ENCODE measurements at places on chromosomes 16 and 17.

- no peak for DNase-seq
Observed at GRCh38 chr17:70298929-70299531, 129.7 kb downstream of the KCNJ2 start.

- DNase-seq = no peak
Observed at GRCh38 chr16:25395528-25395927, 137.9 kb upstream of the ZKSCAN2 start.

DNA sequence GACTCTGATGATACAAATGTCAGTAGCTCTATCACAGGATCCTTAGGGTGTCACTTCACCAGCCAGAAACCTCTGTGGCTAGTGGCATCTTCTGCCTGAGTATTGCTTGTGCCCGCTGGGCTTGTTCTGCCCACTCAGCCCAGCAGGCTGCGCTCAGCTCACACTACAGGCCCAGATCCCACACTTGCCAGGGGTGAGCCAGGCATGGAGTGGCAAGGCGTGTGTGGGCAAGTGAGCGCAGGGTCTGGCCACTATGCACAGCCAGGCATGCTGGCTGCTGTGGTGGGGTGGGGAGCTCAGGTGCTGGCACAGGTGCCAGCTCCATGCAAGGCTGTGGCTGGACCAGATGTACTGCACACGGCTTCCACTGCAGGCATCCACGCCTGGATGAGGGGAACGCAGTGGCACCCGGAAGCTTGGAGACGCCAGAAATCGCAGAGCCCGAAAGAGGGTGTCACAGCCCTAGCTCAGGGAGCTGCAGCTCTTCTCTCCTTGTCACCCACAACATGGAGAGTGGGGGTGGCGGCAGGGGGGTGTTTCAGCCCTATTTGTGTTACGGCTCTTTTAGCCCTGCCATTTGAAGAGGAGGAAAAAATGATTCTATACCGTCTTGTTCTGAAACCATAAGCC, 10.2 kb downstream of the CFAP97D1 start:
- no peak for DNase-seq

DNA sequence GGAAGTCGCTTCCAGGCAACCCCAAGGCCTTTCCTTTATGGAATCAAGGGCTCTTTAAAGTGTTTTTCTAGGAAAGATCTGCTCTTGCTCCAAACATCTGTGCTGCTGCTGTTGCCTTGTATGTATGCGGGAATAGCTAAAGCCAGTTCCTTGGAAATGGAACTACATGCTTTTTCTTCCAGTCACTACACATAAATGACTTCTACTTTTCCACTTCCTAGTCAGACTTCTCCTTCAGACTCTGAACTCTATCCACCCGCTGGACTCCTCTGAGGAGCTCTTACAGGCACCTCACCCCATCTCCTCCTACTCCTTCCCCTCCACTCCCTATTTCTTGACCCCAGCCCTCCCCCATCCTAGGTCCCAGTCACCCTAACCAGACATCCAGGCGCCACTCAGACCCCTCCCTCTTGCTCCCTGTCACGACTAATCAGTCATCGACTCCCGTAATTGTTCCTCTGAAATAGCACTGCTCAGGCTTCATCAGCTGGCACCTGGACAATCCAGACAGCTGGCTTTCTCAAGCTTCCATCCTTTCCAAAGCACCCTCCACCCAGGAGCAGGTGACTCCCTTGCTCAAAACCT, 15.0 kb upstream of the PEMT start:
- DNase-seq = no peak
